ENCODE measurements at places on chromosomes 6 and 20. TPM values are rescaled to one million over a fixed set of nuclear protein-coding genes. Genes with fewer than 3 reads are reported as not detected.

Gene CASP8AP2
- total RNA-seq: 24.4 TPM

DNA sequence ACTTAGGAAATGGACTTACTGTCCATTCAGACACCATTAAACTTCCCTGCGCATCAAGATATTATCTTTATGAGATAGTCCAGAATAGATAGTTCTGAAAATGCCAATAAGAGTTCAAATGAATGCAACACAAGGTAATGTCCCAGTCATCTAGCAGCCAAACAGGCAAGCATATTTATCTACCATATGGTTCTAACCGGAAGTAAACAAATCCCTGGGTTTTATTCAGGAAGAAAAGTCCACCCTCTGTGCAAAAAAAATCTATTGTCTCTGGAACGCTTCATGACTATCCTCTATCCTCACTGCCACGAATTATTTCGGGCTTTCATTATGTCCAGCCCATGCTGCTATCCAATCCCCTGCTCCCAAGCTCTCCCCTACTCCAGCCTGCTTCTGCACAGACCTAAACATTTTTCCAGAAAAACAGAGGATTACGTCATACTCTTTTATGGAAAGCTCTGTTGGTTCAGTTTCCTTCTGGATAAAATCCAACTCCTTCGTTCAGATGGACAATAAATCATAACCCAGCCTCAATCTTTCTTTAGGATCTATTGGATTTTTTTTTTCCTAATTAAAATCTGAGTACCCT lies 11.4 kb downstream of the PPIL6 start:
- DNase-seq: peak; percentile 36

DNA sequence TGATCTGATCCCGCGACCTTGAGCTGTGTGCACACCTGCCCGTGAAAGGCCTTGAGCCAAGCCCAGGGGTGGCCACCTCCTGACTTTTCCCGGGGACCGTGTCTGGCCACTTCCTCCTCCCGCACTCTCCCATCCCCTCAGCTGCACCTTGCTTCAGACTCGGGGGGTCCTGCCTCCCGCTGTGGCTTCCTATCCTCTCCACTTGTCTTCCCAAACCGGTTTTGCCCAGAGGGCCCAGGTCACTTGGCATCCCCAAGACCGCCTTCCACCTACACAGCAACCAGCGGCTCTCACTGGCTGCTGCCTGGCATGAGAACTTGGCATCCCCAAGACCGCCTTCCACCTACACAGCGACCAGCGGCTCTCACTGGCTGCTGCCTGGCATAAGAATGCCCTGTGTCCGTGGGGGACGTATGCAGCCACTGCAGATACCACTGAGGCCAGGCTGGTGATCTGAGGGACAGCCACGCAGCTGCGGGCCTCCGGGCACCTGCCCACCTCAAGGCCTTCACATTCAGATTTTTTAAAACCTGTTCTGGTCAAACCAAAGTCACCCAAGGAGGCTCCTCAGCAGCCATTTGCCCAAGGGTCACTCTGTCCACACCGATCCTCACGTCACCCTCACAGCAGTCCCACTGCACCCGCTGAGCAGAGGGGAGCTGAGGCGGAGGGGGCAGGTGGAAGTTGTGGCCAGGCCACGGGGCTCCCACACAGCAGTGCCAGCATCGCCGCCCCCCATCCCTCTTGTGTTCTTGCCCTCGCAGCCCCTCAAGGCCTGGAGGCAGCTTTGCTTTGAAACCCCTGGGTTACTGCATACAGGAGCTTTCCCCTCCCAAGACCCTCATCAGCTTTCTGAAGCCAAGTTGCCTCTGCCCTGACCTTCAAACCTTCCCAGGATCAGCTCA lies 245.5 kb downstream of the TAF4 start:
- DNase-seq: no peak

DNA sequence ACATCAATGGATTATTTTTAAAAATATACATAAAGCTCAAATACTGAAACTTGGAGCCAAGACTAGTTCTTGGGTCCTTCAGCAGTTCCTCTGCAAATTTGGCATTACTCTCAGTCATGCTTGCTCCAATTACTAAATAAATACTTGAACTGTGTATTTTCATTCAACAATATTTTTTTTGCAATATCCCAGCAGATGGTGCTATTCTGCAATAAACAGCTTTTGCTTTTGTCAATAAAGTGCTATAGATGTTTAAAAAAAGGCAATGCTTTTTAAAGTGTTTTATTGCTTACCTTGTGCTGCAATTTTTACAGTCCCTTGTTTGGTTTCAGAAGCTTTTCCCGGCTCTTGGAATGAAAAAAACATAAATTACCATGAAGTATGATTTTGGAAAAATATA lies 243.4 kb downstream of the TRDN start:
- peak; percentile 78 for DNase-seq

Gene JAG1
- total RNA-seq: 70.3 TPM

DNA sequence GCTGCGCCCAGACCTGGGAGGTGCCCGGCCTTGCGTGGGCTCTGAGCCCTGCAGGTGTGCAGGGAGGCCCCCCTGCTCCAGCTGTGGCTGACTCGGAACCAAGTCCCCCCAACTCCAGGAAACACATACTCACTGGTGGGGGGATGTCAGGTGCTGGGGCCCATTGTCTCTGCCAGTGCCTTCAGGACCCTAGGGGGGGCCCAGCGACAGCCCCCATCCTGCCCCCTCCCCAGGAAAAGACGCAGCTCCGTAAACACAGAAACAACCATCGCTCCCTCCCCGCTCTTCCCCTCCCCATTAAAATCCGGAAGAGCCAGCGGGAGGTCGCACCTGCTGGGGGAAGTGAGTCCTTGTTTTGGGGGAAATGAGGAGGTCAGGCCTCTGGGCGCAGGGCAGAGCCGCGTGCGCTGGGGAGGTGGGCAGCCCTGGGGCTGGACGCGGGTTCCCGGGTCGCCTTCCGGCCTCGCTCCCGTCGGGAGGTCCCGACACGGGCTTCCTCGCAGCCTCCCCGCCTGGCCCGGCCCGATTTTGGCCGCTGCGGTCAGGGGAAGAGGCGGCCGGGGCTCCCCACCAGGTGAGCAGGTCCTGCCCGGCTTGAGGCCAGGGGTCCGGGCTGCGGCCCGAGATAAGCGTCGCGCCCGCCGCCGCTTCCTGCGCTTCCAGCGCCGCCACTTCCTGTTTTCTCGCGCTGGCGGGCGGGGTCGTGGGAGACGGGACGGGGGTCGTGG lies 6.2 kb downstream of the C20orf204 start:
- DNase-seq: no peak

- peak; percentile 91 for DNase-seq
These were observed at the start of gene SERPINB6 for GRCh38 chr6:2971420-2972218. Gene SERPINB6, minus strand, starts transcription at chr6:2971567. Its CDS starts 12,235 bp downstream, at chr6:2959332.

All from lung (tissue), 17 donors.